NCI-H460 (cell line): ENCODE measurements at places on chromosomes 11 and 22. TPM values are rescaled to one million over a fixed set of nuclear protein-coding genes. Genes with fewer than 3 reads are reported as not detected.

DNA sequence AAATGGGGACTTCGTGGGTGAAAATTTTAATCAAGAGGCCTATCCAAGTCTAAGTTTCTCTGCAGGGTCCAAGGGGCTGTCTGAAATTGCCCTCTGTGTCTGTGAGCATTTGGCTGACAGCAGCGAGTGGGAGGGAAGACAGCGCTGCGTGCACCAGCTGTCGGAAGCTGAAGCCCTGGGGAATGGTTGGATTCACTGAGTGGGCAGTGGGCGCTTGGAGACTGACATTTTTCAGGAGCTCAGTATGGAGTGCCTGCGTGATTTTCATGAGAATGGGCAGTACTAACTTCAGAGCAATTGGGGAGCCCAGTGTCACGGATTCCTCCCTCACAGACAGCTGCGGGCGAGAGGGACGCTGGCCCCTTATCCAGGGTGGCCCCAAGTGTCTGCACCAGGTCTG is 388.8 kb upstream of the B3GAT1 start:
- DNase-seq = no peak

- no peak for DNase-seq
Measured at GRCh38 chr11:117794135-117794534, 2.9 kb downstream of the DSCAML1 start.

Gene NOX4
- not detected in 2 replicates for total RNA-seq

Gene MPPED1
- not detected in 2 replicates for total RNA-seq

Gene DCHS1
- 0.07 and 0.14 TPM in 2 replicates for total RNA-seq

DNA sequence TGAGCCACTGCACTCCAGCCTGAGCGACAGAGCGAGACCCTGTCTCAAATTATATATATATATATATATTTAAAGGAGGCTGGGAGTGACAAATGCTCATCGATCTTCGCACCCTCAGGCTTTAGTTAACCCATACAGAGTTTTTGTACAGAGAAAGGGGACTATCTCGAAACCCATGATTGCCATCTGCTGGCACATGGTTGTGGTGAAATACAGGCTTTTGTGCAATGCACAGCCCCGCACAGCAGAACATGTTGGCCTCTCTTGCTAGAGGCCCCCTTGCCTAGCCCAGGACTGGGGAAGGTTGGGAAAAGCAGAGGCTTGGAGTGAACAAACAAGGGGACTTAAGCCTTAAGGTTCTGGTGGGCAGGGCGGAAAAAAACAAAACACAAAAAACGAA is 3.6 kb downstream of the MYBPC3 start:
- no peak for DNase-seq

Gene FAM76B
- total RNA-seq = 19.6 and 21.1 TPM in 2 replicates

GRCh38 chr11:17275400-17276235 is 921 bp upstream of the NUCB2 start:
- DNase-seq = no peak

Gene TMEM191B
- total RNA-seq = 0.52 and 1.1 TPM in 2 replicates

Gene ARHGAP8
- 0.35 TPM in 1 of 2 replicates, not detected in the other for total RNA-seq

Gene SLC22A9
- not detected in 2 replicates for total RNA-seq

DNA sequence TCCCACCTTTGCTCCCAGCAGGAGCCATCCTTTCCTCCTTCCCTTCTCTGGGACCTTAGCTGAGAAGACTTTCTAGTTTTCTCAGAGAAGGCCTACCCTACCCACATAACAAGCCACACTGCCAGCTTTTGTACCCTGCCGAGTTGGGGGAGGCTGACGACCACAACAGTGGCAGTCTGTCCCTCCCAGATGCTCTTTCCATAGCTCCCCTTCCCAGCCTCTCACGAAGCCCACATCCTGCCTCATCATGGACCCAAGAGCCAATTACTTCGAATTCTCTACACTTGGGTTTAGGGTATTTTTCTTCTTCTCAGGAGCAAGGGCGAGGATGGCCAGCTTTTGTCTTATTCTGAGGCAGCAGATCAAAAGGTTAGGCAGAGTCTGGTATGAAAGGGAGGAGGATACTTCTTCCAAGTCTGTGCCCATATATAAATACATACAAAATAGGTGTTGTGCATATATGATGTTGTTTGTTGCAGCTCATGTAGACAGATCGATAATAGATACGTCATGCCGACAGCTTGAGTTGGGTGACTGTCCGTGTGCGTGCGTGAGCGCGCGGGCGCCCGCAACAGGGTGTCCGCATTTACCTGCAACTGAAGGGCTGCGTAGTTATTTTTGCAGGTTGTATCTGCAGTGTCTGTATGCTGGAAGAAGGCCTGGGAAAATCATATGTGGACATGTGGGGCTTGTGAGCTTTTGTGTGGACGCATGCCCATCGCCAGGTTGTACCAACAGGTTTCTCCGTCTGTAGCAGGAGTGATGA is 846 bp upstream of the NRGN start:
- no peak for DNase-seq

DNA sequence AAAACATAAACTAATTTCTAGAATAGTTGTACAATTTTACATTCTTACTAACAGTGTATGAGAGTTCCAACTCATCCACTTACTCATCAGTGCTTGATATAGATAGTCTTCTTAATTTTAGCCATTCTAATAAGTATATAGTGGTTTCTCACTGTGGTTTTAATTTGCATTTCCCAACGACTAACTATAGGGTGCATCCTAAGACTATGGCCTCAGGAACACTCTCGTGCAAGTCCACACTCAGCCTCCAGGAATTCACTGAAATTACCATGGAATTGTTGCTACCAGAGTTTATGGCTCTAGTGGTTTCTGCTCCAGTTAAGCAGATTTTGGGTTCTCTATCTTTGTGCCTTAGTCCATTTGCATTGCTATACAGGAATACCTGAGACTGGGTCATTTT is 60.1 kb upstream of the GUCY1A2 start:
- no peak for DNase-seq

Gene FHIP1B
- 11.7 and 15.3 TPM in 2 replicates for total RNA-seq

Gene B4GALNT4
- total RNA-seq = 8.1 and 8.6 TPM in 2 replicates

DNA sequence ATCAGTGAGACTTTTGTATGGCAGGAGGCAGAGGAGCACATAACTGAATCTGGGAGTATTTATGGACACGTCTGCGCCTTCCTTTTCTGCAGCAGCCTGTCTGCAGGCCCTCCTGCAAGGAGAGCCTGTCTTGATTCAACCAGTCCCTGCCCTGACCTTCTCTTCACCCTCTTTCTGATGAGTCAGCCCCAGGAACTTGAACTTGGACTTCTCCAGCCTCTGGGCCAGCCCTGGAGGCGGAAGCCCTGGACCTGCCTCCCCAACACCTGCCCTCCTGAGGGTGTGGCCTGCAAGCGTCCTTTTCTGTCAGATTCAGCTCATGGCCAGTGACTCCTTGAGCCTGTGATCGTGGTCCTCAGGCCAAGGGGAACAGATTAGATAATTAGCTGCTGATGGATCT is 20.0 kb downstream of the DAGLA start:
- no peak for DNase-seq

- DNase-seq = peak; percentile 22
Measured at GRCh38 chr11:124865902-124866851, 945 bp downstream of the ROBO3 start.

DNA sequence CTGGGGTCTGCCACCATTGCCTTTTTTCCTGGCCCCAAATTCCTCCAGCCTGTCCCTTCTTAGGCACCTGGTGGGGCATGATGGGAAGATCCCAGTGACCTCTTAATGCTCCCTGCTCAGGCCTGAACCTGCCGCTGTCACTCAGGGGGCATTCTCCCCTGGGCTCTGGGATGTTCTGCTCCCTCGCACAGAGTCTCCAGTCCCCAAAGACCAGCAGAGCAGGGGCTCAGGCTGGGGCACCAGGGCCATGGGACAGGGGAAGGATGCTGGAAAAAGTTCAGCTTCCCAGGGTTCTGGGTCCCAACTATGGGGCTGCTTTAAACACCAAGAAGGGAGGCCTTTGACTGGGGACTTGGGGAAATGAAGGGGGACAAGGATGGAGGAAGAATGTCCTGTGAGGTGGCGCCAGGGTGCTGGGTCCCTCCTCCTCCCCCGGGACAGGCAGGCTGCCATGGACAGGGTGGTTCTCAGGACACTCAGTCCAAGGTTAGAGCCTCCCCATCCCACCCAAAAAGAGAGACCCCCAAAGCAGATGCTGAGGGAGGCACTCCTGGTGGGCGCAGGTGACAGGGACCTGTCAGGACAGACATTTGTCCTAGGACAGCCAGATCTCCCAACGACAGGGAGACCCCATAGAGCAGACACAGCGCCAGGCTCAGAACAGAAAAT is 30.8 kb downstream of the IGLL5 start:
- no peak for DNase-seq

DNA sequence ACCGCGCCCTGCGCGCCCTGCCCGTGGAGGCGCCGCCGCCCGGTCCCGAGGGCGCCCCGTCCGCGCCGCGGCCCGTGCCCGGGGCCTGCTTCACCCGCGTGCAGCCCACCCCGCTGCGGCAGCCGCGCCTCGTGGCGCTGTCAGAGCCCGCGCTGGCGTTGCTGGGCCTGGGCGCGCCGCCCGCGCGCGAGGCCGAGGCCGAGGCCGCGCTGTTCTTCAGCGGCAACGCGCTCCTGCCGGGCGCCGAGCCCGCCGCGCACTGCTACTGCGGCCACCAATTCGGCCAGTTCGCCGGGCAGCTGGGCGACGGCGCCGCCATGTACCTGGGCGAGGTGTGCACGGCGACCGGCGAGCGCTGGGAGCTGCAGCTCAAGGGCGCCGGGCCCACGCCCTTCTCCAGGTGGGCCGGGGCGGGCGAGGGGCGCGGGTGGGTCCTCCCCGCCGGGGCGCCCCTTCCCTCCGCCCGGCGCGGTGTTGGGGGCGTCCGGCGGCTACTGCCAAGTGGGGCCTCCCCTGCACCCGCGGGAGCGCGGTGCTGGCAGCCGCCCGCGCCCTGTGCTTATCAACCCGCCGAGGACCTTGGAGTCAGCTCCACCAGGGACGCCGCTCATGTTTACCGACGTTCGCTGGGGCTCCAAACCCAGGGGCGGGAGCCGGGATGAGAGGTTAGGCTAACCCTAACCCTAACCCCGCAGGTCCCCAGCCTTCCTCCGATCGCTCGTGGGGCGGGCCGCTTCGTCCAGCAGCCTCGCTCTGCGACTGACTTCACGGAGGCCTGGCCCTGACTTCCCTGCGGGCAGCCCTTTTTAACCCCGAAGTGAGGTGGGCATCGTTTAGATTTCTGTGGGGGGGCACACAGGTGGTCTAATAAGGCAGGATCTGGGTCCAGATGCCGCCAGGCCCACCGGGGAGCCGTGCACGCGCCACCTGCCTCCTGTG is 649 bp downstream of the SELENOO start:
- DNase-seq = no peak

GRCh38 chr11:4862447-4863236 is 13.6 kb upstream of the OR51S1 start:
- no peak for DNase-seq

Gene PHLDB1
- 14.5 and 18.3 TPM in 2 replicates for total RNA-seq
